ENCODE measurements at places on chromosomes 2 and 18.
A peak's percentile ranks its signal among the peaks of the same experiment; 100 is the strongest.

- DNase-seq, result no peak
Observed at GRCh38 chr2:120177973-120178372, 45.2 kb downstream of the TMEM185B start.

DNA sequence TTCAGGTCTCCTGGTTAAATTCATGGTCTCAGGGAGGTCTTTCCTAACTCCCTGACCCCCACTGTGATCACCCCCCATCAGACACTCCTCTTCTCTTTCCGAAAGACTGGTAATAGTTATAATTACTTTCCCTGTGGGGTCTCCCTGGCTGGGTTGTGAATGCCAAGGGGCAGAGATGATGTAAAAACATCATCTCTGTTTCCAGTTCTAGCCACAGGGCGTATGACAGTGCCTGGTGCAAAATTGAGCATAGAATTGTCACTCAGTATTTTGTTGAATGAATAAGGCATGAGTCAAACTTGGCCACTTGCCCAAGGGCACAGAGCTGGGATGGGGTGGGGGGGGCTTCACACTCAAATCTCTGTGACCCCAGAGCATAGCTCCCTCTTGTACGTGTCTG, 65.2 kb downstream of the LTBP1 start:
- no peak for DNase-seq

DNA sequence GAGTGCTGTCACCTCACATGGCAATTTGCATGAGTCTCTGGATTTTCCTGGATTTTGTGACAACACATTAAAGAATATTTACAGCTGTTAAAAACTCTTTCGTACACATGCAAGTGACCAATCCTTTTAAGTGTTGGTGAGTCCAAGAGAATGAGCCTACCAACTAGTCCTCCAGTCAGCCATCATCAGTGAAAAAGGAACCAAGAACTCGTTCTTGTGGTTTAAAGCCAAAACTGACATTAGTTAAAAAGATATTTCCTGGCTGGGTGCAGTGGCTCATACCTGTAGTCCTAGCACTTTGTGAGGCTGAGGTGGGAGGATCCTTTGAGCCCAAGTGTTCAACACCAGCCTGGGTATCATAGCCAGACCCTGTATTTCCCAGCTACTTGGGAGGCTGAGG, 215.4 kb upstream of the ITGA4 start:
- no peak for DNase-seq

DNA sequence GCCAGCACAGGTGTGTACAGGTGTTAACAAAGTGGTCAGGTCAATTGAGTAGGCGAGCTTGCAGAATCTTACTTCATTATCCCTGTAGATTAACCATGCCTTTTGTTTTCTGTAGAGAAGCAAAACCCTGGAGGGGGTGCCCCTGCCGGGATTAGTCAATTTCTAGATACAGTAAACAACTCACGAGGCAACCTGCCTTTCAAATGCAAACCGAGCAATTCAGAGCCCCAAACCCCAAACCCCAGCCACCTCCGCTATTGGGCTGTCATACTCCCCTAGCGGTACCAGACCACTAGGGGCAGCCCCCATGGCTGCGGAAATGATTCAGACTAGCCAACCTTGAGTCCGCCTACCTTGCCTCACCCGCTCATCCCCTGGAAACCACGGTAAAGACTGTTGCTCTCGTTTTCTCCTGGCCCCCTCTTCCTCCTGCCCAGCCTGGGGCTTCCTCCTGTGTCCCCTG, 61.4 kb upstream of the KIF5C start:
- peak; percentile 29 for DNase-seq

DNA sequence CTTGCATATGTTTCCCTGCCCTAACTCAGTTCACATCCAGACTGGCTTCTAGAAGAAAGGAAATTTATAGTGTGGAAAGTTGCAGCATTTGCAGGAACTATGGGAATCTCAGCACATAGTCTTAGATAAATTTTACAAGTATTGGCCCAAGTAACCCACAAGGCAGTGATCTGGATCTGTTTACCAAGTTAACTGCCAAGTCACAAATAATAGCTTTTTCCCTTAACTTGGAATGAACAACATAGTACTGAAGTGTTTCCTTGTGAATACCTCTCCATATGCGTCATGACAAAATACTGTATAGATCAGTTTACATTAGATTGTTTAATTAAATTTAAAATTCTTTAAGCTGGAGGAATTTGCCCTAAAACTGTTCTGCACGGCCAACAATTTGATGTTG, 255.8 kb upstream of the EPAS1 start:
- no peak for DNase-seq

DNA sequence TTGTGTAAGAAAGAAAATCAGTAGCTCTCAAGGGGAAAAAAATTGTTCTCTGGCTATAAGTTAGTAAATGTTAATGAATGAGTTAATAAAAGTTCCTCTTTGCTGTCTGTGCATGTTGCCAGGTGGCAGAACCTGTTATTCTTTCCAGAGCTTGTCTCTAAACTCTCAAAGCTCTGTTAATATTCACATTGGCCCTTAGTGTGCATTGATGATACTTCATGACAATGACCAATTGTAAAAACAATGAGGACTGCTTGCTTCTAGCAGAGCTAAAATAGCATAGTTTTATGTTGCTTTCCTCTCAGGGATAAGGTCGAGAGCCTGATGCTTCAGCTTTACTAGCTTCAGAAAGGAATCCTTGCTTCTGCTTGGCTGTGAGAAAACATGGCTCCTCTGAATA, 91.5 kb downstream of the RAD51AP2 start:
- DNase-seq, result no peak

DNA sequence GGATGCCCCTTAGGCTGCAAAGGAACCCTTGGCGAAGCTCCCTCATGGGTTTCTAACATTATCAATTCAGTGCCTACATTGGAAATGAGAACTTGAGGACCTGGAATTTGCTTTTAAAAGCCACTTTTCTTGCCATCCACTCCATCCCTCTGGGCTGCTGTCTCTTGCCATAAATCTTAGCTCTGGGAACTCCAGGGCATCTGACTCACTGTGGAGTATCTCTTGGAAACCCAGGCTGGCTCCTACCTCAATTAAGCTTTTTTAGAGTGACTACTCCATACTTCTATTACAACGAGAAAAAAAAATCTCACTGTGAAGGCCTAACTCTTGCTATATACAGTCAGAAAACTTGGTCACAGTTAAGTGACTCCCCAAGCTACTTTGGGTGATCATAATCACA, 227.2 kb upstream of the SETBP1 start:
- DNase-seq, result no peak
